Stimulated activated CD4-positive, alpha-beta T cell treated with anti-CD3 and anti-CD28 coated beads, Interleukin-1b, Interleukin-23, amount 100 ng/mL, for 1 hour (primary cell): ENCODE measurements at places on chromosomes 16 and 17.

GRCh38 chr17:74521701-74522201 lies 9.5 kb downstream of the CD300LB start:
- no peak for DNase-seq

DNA sequence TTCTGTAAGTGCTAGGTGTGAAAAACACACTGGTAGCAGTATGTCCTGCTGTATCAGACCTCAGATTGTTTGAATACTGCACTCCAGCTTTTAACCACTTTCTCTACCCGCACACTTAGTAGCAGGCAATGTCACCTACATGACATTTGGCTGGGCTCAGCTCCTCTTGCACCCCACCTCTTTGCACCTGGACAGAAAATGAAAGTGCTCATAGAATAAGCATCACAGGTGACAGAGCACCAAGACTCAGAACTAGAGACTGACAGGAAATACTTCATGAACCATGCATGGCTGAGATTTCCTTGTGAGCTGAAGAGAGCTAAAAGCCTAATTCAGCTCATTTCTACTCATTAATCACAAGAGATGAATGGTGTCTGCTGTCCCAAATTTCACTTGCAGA lies 1014.2 kb upstream of the CDH8 start:
- DNase-seq, result no peak

DNA sequence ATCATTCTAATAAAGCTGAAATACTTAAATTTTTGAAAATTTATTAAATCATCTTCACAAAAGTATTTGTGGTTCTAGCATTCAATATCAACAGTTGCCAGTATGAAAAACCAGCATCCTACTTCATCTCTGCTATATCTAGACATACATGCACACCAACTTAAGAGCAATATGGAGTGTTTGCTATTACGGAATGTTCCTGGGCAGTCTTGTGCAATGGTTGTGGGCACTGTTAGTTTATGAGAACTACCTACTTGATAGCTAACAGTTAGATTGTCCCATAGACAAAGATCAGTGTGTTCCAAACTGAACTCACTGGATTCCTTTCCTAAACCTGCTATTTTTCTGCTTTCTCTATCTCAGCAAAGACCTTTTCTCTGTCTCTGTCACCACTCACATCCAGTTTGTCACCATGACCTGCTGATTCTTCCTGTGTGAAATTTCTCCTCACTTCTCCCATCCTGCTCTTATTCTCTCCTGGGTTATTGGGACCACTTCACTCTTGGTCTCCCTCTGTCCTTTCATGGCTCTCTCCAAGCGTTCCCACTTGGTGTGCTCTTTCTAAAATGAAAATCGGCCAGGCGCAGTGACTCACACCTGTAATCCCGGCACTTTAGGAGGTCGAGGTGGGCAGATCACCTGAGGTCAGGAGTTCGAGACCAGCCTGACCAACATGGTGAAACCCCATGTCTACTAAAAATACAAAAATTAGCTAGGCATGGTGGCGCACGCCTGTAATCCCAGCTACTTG lies 27.7 kb downstream of the CNTROB start:
- no peak for DNase-seq

DNA sequence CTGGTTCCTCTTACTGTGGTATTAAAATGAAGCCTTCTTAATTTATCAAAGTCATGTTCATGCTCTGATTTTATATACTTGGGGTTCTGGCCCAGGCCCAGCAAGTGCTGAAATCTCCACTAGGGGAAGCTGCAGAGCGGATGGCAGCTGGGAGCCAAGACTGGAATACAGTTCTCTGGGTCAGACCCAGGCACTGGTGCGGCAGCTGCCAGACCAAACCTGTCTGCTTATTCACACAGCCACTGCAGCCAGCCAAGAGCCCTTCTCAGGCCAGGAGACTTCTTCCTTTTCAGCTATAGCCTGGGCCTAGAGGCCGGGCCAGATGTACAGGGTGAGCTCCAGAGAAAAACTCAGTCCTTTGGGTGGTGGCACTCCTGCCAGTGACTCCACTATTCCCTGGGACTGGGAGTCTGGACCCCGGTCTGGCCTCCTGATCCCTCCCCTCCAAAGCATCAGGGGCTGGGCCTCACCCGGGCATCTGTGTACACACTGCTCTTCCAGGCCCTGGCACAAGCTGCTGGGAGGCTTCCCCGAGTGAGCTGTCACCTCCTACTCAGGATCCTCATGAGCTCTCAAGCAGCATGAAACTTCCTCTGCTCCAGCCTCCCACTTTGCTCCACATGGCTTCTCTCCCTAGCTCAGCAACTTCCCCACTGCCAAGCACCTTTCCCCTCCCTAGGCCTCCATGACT lies 24.4 kb downstream of the ATP6V0D1 start:
- no peak for DNase-seq

- DNase-seq, result no peak
Observed at GRCh38 chr16:47995354-47995753, 160.4 kb downstream of the ABCC12 start.

DNA sequence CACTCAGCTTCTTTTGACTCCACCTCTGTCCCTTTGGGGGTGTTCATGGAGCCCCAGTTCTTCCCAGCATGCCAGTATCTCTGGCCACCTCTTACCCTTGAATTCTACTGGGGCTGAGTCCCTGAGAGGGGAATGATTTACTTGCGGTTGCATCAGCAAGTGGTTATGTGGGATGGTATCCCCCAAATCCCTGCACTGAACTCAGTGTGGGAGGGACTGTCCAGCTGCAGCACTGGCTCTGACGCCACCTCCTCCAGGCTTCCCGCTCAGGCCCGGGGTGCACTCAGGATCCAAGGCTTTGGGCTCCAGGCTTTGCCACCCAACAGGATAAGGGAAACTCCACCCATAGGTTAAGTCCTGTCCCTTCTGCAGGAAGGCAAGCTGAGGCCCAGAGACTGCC lies 21.1 kb upstream of the BRD7 start:
- no peak for DNase-seq
